ENCODE measurements at places on chromosomes 6 and 20.

DNA sequence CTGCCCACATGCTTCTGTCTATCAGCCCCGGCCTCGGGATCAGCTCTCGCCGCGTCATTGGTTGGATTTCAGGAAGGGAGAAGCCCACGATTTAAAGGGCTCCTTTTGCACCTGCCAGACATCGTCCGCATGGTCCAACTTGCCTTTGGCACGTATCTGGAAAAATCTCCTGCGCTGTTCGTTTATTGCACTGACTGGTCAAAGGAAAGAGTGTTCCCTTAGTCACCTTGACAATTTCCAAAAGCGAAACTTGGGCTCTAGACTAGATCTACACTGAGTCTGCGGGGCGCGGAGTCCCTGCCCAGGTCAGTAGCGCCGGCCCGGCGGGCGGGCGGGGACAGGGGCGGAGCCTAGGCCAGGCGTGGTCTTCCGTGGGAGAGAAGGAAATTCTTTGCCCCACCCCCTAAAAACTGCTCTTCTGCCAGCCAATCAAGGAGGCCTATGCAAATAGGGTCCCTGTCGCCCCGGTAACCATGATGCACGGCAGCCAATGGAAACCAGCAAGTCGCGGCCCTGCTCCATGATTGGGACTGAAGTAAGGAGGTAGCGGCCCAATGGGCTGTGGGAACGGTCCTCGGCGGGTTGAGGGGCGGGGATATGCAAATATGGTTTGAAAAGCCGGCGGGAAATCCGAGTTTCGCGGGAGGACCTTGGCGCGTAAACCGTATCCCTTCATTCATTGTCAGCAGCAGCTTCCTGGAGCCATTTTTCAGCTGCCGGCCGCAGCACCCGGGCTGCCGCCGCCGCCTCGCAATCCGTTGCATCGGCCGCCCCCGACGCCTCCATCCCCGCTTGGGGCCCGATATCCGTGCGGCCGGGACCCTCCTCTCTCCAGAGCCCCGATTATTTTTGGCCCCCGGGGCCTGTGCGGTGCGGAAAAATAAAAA is at the start of gene E2F3:
Gene E2F3 (plus strand): TSS at position 675 of the 887 bp plus-strand sequence. CDS start 354 bp downstream, outside the sequence.
- DNase-seq: peak; percentile 94

GRCh38 chr6:146331013-146331412 is 212.6 kb upstream of the RAB32 start:
- DNase-seq: no peak

DNA sequence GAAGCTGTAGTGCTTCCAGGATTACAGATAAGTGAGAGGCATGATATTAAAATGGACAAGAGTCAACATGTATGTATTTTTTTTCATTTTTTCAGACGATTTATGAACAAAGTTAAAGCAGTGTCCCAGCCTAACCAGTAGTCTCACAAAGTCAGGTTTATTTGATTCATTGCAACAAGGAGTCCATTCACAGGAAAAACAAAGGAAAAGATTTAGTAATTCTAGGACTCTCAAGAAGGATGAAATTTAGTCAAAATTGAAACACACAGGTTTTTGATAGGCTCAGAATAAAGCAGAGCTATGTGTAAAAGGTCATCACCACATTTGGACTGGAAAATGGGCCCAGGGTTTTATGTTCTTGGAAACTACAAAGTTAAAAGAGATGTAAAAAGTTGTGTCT is 84.0 kb downstream of the ZNF133 start:
- DNase-seq: no peak

GRCh38 chr20:39812116-39812515 is 850.0 kb downstream of the DHX35 start:
- no peak for DNase-seq

GRCh38 chr6:157227202-157228166 is 95.8 kb downstream of the TMEM242 start:
- no peak for DNase-seq

- peak; percentile 81 for DNase-seq
These were observed 32.2 kb upstream of the HFE start for GRCh38 chr6:26054781-26055718.

DNA sequence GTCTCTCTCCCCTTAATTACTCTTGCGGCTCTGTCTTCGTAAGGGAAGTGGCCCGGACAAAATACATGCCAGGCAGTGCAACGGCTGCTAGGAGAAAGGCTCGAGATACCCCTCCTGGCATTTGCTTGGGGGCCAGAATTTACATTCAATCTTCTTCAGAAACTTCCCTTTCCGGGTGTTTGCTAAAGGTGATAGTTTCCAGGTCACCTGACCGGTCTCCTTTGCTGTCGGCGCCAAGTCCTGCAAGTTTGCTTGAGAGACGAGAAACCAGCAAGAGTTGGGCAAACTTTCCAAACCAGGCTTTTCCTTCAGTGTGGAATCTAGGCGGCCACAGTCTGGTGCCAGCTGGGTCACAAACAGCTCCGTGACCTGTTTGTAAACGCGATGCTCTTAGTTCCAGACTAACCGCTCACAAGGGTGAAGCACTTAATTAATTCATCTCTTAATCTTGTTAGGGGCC is 563 bp upstream of the SRSF3 start:
- no peak for DNase-seq

- no peak for DNase-seq
These were observed 77.8 kb downstream of the COL9A1 start for GRCh38 chr6:70225055-70225454.

DNA sequence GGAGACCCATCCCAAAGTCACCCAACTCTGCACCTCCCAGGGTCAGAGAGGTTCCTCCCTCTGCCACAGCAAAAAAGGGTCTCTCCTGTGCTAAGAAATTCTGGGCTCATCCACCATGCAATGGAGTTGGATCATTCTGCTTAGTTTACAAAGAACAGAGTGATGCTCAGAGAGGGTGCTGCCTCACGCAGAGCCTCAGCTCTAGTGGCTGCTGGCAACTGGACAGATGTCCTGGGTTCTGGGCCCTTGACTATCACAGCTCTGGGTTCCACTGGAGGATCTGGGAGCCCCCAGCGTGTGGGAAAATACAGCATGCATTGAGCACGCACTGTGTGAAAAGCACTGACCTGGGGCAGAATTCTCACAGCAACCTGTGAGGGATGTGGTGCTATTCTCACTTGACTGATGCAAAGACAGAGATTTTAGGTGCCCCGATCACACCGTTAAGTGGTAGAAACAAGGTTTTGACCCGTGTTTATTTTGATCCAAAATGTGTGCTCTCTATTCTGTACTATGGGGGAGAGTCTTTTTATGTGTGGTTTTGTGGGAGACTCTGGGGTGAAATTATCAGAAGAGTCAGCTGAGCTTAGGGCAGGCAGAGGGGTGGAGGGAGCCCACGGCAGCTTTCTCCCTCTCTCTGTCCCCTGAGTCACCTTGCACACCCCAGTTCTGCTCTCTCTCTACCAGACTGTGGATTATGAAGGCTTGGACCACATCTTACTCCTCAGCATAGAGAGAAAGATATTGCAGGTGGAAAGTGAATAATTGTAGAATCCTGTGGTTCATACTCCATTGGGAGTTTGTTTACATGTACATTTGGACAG is 19.9 kb downstream of the TREML4 start:
- DNase-seq: no peak

Measured in activated naive CD8-positive, alpha-beta T cell treated with anti-CD3 and anti-CD28 coated beads, Interleukin-2, amount 10 ng/mL, durations not matched to agents 7 days and 5 days (primary cell).